ENCODE measurements at places on chromosomes 4 and X.

DNA sequence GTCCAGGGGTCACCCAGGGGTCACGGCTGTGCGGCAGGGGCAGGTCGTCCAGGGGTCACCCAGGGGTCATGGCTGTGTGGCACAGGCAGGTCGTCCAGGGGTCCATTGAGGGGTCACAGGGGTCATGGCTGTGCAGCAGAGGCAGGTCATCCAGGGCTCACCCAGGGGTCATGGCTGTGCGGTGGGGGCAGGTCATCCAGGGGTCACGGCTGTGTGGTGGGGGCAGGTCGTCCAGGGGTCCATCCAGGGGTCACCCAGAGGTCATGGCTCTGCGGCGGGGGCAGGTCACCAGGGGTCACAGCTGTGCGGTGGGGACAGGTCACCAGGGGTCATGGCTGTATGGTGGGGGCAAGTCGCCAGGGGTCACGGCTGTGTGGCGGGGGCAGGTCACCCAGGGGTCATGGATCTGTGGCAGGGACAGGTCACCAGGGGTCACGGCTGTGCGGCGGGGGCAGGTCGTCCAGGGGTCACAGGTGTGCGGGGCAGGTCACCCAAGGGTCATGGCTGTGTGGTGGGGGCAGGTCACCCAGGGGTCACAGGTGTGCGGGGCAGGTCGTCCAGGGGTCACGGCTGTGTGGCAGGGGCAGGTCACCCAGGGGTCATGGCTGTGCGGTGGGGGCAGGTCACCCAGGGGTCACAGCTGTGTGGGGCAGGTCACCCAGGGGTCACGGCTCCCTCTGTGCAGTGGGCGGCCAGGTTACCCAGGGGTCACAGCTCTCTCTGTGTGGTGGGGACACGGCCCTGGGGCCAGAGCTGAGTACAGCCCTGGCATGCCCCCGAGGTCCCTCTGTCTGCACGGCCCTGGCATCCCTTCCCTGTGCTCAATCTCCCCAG, 16.0 kb downstream of the ATP5ME start:
- no peak for DNase-seq

DNA sequence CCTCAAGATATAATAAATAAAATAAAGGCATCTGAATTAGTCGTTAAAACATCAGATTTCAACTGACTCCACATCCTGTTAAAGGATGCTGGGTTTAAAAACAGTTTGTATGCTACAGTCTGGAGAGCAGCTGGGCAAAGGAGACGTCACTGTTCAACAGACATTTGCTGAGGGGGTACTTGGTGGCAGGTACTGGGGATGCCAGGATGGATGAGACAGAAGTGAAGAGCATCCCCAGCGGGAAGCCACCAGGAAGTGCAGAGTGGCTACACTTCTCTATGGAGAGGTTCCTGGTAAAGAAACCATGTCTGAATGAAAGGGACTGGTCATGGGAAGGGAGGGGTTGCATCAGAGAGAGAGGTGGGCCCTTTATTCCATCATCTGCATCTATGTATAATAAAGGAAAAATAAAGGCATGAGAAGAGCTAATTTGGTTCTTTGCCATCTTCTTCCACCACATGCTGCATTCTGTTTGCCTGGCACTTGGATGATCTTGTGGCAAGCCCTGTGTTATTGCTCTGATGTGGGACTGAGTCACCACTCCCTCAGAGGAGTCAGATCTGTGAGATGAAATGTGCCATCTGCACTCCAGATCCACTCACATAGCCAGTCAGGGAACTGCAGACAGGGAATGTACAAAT, 145.0 kb downstream of the SOWAHB start:
- DNase-seq = peak; percentile 83

- no peak for DNase-seq
Observed at GRCh38 chrX:133813971-133814370, 171.4 kb downstream of the GPC3 start.

- DNase-seq = no peak
Observed at GRCh38 chr4:89737888-89738287, 99.1 kb downstream of the SNCA start.

DNA sequence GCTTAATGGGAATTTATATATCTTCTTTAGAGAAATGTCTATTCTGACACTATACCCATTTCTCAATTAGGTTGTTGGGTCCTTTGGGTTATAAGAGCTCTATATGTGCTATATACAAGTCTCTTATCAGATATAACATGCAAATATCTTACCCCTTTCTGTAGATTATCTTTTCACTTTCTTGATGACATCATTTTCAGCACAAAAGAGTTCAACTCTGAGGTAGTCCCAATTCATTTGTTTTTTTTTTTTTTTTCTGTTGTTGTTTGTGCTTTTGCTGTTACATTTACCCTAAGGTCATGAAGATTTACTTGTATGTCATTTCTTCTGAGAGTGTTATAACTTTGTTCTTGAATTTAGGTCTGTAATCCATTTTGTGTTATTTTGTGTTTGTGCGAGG, 326.4 kb downstream of the CENPC start:
- DNase-seq = no peak

- no peak for DNase-seq
Observed at GRCh38 chr4:148787831-148788477, 345.7 kb upstream of the NR3C2 start.

- DNase-seq = peak; percentile 75
Observed at GRCh38 chrX:131633285-131633917, 89.5 kb downstream of the OR13H1 start.

DNA sequence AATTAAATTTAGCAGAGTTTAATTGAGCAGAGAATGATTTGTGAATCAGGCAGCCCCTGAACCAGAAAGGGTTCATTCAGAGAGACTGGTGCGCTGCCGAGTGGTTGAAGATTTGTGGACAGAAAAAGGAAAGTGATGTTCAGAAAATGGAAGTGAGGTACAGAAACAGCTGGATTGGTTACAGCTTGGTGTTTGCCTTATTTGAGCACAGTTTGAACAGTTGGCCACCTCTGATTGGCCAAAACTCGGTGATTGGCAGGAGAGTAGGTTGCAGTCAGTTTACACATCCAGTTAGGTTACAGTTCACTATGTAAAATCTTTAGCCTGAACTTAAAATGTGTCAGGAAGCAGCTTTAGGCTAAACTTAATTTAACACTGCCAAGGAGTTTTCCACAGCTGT, 14.9 kb downstream of the MID1IP1 start:
- DNase-seq = no peak

- DNase-seq = no peak
Observed at GRCh38 chr4:102641793-102642192, 119.0 kb downstream of the MANBA start.

DNA sequence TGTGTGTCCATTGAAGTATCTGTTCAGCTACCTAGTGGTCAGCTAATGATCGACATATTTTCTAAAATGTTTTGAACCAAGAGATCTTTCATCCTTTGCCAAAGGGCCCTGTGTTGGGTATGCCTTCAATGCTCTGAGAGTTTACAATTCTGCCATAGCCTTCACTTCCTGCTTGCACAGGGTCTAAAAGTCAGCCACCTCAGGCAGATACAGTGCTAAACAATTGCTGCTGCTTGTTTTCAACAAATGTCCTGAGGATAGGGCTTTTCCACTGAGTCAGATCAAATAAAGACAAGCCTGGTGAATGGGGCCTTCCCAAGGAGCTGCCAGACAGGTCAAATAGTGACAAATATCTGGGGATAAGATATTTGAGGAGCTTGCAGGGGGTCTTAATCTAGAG, 16.7 kb downstream of the AMMECR1 start:
- DNase-seq = no peak

DNA sequence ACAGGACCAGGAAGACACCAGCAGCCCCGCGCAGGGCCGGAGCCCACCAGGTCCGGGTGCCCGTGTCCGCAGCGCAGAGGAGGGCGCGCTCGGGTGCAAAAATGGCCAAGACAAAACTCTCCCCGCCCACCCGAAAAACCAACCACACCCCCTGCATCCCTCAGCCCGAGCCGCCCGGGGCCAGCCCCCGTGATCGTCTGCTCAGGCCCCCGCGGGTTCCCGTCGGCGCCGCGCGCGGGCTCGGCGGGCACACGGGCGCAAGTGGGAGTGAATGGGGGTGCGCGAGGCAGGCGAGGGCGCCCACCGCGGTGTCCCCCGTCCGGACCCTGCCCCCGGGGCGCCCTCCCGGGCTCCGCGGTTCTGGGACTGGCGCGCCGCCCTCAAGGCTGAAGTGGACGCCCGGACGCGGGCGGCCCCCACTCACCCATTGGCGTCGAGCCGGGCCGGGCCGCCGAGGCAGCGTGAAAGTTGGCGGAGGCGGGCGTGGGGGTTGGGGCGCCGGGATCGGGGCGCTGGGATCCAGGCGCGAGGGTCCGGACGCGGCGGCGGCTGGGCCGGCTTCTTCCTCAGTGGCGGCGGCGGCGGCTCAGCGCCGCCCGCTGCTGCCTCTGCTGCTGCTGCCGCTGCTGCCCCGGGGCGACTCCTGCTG, 393 bp downstream of the SH3KBP1 start:
- DNase-seq = peak; percentile 12

- DNase-seq = no peak
Observed at GRCh38 chr4:17558941-17559708, 17.9 kb upstream of the LAP3 start.

GRCh38 chrX:151725338-151725614, 9.3 kb upstream of the CNGA2 start:
- no peak for DNase-seq

GRCh38 chr4:37160653-37161052, 83.9 kb upstream of the NWD2 start:
- no peak for DNase-seq

DNA sequence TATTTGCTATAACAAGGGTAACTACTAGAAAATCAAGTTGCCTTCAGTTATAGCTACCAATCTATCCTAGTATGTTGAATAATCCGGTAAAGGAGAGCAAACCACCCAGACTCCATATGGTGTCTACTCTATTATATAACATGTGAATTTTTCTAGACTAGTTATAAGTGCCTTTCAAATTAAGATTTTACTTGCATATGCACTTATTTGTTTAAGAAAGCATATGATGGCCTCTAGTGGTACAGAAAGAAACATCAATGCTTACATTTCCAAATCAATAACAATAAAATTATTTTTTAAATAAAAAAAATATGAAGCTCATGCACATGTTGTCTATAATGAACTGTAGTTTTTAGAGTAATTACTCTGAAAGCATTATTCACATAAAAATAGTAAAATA, 1516.4 kb upstream of the PABPC4L start:
- peak; percentile 49 for DNase-seq
